ENCODE measurements at places on chromosomes 4 and X.

GRCh38 chr4:6855692-6856297 is 53.8 kb upstream of the TBC1D14 start:
- DNase-seq: no peak

DNA sequence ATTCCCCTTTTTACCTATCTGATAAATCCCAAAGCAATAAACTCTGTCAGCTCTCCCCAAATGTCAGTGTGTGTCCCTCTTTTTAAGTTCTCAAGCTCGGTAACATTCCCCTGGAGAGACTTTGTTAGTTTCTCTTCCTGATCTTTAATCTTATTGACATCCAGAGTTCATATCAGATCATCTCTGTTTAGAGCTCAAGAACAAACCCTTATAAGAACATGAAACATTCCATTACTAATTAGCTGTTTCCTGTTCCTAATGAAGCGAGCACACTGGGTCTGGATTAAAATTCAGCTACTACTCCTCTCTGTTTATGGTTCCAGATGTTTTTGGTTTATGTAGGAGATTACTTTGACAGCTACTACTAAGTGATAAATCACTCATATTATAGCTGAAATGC is 681.5 kb downstream of the DACH2 start:
- no peak for DNase-seq

DNA sequence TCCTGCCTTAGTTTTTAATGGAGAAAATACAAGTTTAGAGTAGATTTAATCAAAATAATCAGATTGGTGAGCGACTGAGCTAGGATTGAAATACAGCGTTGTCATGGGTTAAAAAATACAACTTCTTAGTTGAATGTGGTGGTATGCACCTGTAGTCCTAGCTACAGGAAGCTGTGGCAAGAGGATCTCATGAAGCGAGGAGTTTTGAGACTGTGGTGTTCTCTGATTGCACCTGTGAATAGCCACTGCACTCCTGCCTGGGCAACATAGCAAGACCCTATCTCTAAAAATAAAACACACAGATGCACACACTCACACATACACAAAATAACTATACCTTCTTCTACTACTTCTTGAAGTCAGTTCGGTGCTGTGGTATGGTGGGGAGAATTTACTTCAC is 19.8 kb upstream of the GBA3 start:
- DNase-seq: no peak

DNA sequence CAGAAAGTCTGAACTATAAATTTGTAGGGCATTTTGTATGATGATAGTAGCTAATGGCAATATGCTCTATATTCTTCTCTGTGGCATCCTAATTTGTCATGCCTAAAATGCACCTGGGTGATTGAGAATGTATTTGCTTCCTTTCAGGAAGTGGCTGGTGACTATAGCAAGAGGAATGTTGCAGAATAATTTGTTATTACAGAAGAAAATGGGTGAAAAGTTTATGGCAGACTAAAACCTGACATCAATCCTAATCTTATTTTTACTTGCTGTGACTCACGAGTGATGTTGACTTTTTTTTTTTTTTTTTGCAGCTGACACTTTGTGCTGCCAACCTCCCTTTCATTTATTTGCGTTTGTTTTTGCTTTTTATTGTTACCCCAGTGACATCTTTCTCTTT is 141.1 kb downstream of the MSL3 start:
- no peak for DNase-seq

GRCh38 chrX:38304010-38304409 is 23.3 kb downstream of the RPGR start:
- DNase-seq: no peak
